ENCODE measurements at places on chromosomes 4 and X. TPM values are rescaled to one million over a fixed set of nuclear protein-coding genes. Genes with fewer than 3 reads are reported as not detected.

DNA sequence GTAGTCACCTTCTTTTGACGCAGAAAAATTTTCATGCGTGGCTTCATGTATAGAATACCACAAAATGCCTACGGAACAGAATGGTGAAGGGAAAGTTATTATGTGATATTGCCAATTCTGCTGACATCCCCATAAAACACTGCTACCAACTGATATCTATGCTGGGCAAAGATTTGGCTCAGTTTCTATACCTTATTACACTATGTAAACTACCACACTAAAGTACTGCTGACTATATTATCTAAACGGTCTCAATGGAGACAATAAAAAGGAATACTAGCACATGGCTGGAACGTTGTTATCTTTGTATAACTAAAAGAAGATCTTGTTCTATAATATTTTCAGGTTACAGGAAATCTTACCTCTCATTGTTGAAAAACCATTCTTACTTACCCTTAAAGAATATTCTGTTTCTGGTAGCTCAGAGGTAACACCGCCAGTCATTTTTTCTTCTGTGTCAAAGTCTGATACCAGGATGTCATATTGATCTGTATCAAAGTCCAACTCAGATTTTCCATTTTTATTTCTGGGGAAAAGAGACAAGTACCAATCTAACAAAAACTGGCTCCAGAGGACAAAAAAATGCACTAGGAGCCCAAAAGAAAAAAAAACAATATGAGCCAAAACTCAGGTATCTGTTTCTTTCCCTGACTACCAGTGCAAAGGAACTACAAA lies 18.9 kb downstream of the MORC4 start:
- H3K36me3 ChIP-seq, result no peaks in the 10 kb centered on the region
- no peaks in the 10 kb centered on the region for H3K4me1 ChIP-seq
- no peak overlapping the region for H3K4me3 ChIP-seq
- no peak for DNase-seq
- no peaks in the 10 kb centered on the region for H3K27me3 ChIP-seq
- H3K27ac ChIP-seq, result no peak overlapping the region

DNA sequence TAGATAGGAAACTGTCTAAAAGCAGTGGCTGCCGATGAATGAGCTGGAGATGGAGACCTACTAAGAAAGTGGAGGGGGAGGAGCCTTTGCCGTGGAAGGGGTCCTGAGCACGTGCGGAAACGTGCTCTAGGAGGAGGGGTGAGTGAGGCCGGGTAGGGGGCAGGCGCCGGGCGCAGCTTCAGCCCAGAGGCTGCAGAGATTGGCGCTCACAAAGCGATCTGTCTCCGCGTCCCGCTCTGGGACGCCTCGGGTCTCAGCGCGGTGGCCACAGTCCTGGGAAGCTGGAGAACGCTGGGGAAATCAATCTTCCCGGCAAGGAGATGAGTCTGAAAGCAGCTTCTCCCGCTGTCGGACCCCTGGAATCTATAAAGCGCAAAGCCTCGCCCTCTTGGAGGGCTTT lies 444 bp upstream of the ARHGAP6 start:
- H3K4me3 ChIP-seq, result no peak overlapping the region
- H3K36me3 ChIP-seq, result no peaks in the 10 kb centered on the region
- no peaks in the 10 kb centered on the region for H3K4me1 ChIP-seq
- no peak overlapping the region for H3K27ac ChIP-seq

DNA sequence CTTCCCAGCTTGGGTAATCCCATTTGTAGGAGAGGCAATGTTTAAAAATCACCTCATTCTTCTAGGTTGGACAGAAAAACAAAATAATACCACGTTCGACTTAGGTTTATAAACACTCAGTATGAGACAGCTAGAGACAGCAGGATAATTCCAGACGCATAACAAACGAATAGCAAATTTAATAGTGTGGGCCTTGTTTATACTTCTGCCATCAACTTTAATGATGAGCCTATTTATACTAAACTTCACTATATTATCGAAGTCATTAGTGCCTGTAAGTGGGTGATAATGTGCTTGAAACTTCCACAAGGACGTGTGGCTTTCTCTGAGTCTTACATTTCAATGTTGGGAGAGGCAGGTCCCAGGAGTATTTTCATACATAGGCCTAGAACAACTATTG lies 255.7 kb upstream of the PPARGC1A start:
- H3K4me3 ChIP-seq, result no peak overlapping the region
- no peaks in the 10 kb centered on the region for H3K4me1 ChIP-seq
- H3K27me3 ChIP-seq, result no peaks in the 10 kb centered on the region

CDKL2 gene
- total RNA-seq, result not detected

BANK1 gene
- total RNA-seq, result 0.44 TPM

All from GM12878 (cell line).